ENCODE measurements at places on chromosomes 11 and 22.
A peak's percentile ranks its signal among the peaks of the same experiment; 100 is the strongest.

DNA sequence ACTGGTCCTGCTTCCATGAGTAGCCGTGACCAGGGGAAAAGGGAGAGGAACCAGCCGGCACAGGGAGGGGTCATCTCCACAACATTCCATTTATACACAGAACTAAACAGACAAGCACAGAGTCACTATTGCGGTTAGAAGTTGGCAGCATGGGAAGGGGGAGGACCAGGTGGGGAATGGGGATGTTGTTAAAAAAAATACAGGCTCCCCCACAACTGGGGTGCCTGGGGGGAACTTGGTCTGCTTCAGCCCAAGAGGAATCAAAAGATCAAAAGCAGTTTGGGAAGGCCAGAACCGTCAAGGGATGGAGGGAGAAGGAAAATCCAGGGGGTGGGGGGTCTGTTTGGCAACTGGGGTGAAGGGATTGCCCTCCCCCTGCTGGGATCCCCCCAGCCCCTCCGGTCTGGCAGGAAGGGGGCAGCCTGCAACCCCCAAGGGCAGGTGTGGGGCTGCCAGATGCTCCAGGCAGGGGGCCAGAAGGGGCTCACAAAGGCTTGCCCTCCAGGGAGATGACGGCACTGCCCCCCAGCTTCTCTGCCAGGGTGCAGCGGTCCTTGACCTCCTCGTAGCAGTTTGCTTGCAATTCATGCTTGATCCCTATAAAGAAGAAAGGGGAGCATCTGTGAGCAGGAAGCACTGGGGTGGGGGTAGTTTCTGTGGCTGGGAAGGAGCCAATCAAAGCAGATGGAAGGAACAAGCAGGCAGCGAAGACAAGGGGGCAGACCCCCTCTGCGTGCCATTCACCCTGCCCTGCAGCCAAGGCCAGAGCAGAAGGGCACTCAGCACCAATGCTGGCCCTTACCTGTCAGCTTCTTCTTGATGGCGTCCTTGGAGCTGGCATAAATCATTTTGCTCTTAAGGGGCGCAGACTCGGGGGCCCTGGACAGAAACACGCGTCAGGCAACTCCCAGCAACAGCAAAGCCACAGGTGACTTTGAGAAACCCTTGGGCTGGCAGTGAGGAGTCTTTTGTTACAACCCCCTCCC is 2.8 kb downstream of the CFL1 start:
- DNase-seq, result peak; percentile 8

GRCh38 chr11:19628018-19628417 is 84.6 kb upstream of the NAV2 start:
- DNase-seq, result no peak

DNA sequence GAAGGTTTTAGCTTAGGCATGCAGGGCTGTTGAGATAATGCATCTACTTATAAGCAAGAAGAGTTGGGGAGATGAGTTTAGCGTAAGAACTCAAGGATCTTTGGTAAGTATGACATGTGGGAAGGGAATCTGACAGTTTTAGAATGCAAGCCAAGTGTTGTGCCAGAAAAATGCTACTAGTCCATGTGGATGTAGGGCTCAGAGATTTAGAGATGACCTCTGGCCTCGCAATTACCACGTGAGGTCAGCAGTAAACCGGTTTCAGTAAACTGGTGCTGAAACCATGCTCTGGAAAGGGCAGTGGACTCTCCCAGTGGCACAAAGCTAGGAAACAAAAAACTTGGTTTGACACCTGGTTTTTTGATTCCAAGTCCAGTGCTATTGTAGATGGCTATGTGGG is 18.9 kb downstream of the MRPL16 start:
- DNase-seq, result no peak

GRCh38 chr11:125842321-125842948 is 9.3 kb downstream of the PATE4 start:
- DNase-seq, result no peak

- peak; percentile 85 for DNase-seq
Observed at GRCh38 chr22:23144932-23145877, at the start of gene RAB36. TSS of gene RAB36 (plus strand) at chr22:23145477. CDS start at chr22:23146617, 1,140 bp downstream.

- no peak for DNase-seq
Observed at GRCh38 chr11:105241136-105241535, 101.6 kb upstream of the CARD18 start.
